Stimulated activated CD4-positive, alpha-beta T cell treated with anti-CD3 and anti-CD28 coated beads, Interleukin-15, amount 100 ng/mL, for 48 hours (primary cell): ENCODE measurements at places on chromosomes 11 and 22.

- DNase-seq: no peak
Measured at GRCh38 chr11:111336582-111337256, 38.4 kb downstream of the POU2AF3 start.

- no peak for DNase-seq
Measured at GRCh38 chr11:38153985-38154384, 1555.9 kb upstream of the RAG2 start.

GRCh38 chr11:13691286-13691899, 22.9 kb downstream of the FAR1 start:
- no peak for DNase-seq

GRCh38 chr11:100557830-100558611, 129.1 kb upstream of the ARHGAP42 start:
- DNase-seq: no peak

GRCh38 chr11:14687943-14688627, 44.5 kb downstream of the PDE3B start:
- no peak for DNase-seq

DNA sequence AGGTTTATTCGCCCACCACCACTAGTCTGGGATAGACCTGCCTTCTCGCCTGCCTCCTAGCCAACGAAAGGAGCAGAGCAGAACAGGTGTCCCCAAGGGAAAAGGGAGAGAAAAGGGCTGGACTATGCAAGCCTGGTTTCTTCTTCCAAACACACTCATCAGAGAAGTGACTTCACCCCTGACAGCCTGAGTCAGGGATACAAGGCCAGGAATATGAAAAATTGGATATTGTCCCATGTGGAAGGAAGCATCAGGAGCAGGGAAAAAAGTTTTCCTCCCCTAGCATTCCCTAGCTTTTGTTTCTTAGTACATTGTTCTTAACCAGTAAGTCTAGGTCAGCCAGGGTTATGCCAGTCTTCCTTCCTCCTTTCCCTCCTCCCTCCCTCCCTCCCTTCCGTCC, 56.9 kb upstream of the TNRC6B start:
- DNase-seq: no peak

DNA sequence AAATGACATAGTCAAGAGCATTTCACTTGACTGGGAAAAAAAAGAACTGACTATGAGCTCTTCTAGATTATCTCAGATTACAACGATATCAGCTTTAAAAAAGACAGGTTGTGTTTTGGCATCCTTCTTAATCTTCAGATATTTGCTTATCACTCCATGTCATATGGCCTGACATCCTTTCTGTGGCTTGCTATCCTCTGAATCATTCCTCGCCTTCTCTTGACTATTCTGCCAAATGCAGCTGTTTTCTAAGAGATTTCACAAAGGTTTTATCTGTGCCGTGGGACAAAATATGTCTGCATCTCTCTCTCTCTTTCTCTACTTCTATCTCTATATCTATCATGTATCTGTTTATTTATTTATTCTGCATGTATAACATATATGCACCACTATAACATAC, 746.1 kb downstream of the CNTN5 start:
- no peak for DNase-seq

DNA sequence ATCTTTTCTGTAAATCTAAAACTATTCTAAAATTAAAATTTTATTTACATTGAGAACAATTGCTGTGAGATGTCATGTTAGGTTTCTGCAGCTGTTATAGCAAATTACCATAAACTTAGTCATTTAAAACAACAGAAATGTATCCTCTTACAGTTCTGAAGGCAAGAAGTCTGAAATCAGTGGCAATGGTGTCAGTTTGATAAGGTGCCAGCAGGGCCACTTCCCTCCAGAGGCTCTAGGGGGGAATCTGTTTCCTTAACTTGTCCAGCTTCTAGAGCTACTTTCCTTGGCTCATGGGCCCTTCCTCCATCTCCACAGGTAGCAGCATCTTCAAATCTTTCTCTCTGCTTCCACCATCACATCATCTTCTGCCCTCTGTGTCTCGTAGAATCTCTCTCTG, 23.0 kb downstream of the MOGAT2 start:
- no peak for DNase-seq

- DNase-seq: peak; percentile 33
Measured at GRCh38 chr22:22955866-22956535, 68.4 kb downstream of the IGLL5 start.

DNA sequence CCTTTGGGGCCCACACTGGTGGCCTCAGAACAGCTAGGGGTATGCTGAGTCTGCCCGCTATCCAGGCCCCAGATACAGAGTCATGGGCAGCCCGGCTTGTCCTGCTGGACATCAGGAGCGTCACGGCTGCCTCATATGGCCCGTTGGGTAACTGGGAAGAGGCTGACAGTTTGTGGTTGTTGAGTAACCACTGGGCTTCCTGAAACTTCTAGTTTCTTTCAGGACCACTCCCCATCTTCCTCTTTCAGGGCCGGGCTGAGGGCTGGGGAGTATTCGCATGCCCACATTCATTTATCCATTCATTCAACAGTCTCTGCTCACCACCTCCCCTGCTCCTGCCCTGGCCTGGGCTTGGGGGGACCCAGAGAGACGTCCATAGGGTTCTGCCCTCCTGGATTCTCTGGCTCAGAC, 13.4 kb upstream of the P2RY2 start:
- no peak for DNase-seq
